Smooth muscle cell of the umbilical artery (primary cell): ENCODE measurements at places on chromosomes 4 and X. TPM values are rescaled to one million over a fixed set of nuclear protein-coding genes. Genes with fewer than 3 reads are reported as not detected.

KIF4A gene
- 1.2 and 10.9 TPM in 2 replicates for total RNA-seq

CHRDL1 gene
- total RNA-seq: 0.14 TPM in 1 of 2 replicates, not detected in the other

ETNPPL gene
- total RNA-seq: not detected in 2 replicates

DUSP9 gene
- not detected in 2 replicates for total RNA-seq

INTU gene
- total RNA-seq: 22.3 and 24.3 TPM in 2 replicates

ARMCX4 gene
- total RNA-seq: 8.3 and 10.5 TPM in 2 replicates

GLUD2 gene
- total RNA-seq: 0.30 and 0.92 TPM in 2 replicates

L1CAM gene
- 0.59 and 2.6 TPM in 2 replicates for total RNA-seq

CXCL11 gene
- total RNA-seq: not detected in 2 replicates

ERVMER34-1 gene
- total RNA-seq: not detected in 2 replicates

FAM53A gene
- 1.4 and 3.0 TPM in 2 replicates for total RNA-seq

MAGEA12 gene
- total RNA-seq: not detected in 2 replicates

USP17L11 gene
- not detected in 2 replicates for total RNA-seq

HTN3 gene
- total RNA-seq: not detected in 2 replicates

CXCL8 gene
- total RNA-seq: 187 and 306 TPM in 2 replicates

TENM3 gene
- total RNA-seq: 28.5 and 44.3 TPM in 2 replicates

RTL9 gene
- total RNA-seq: under 0.01 and 0.37 TPM in 2 replicates

SPANXN3 gene
- not detected in 2 replicates for total RNA-seq

TLR7 gene
- total RNA-seq: not detected in 2 replicates

TLR6 gene
- 1.8 and 3.2 TPM in 2 replicates for total RNA-seq

YY2 gene
- 2.1 and 3.8 TPM in 2 replicates for total RNA-seq

PLK4 gene
- 1.5 and 11.0 TPM in 2 replicates for total RNA-seq

CXCL10 gene
- total RNA-seq: not detected in 2 replicates

WDFY3 gene
- total RNA-seq: 62.7 and 99.5 TPM in 2 replicates

RAB40A gene
- 0.14 and 0.30 TPM in 2 replicates for total RNA-seq

PACRGL gene
- 23.5 and 31.4 TPM in 2 replicates for total RNA-seq

SYNPO2 gene
- total RNA-seq: 19.5 and 48.1 TPM in 2 replicates
